ENCODE measurements at places on chromosomes 2 and 18.
A peak's percentile ranks its signal among the peaks of the same experiment; 100 is the strongest.

GRCh38 chr2:79292958-79293315, 133.4 kb upstream of the REG3A start:
- DNase-seq = no peak

- DNase-seq = no peak
Observed at GRCh38 chr18:55525845-55526244, 62.1 kb downstream of the TCF4 start.

DNA sequence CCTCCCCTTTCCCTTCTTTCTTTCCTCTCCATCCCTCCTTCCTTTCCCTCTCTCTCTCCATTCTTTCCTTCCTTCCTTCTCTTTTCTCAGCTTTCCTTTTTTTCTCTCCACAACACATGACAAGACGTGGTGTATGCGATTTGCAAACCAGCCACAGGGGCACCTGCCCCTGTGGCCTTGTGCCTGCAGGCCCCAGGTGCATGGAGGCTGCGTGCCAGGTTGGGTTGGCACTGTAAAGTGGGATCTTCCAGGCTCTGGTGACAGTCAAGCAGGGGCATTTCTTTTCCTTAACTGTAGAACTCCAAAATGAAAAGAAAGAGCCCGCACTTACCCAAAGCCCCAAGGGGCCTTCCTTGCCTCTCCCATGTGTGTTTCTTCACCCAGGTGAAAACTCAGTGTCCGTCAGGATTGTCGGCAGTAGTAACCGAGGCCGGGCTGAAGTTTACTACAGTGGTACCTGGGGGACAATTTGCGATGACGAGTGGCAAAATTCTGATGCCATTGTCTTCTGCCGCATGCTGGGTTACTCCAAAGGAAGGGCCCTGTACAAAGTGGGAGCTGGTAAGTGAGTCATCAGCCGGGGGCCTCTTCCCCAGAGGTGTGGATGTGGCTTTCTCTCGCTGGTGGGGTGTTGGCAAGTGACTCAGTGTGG, 50.9 kb downstream of the MARCO start:
- DNase-seq = no peak

DNA sequence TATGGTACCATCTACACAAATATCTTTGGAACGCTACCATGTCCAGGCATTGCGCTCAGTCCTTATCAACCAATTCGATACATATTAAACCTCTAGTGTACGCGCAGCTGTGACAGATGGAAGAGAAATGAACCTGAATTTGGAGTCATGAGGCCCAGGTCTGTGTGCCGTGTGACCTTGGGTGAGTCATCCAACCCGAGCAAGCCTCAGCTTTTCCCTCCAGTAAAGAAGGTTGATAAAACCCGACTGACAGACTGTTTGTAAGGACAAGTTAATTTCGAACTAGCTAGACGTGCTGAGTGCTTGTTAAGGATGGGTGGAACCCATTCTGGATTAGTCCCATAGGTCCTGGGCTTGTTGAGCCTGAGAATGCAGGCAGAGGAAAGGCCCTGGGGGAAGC, 28.2 kb downstream of the GREB1 start:
- no peak for DNase-seq

DNA sequence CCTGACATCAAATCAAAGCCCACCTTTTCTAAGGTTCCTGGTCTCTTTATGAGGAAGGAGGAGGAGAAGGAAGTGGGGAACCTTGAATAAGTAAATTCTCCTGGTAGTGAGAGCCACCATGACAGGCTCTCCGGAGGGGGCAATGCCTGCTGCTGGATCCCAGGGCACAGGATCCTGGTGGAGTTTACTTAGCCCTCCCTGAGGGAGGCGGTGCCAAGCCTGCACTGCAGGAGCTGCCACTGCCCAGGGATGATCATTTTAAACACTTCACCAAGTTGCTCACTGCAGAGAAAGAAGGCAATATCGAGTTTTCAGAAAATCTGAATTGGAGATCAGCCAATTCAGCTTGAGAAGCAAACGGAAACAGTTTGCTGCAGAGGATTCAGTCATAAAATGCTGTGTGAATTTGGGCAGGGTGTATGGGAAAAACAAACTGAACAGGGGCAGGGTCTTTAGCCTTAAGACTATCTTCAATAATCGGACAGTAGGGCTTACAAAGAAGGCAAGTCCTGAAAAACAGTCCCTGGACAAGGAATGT, 200.7 kb downstream of the RAD51AP2 start:
- DNase-seq = no peak

- DNase-seq = no peak
Observed at GRCh38 chr2:236452238-236452637, 117.4 kb upstream of the ACKR3 start.

- peak; percentile 50 for DNase-seq
Observed at GRCh38 chr18:9803063-9803697, 82.6 kb upstream of the TXNDC2 start.

- peak; percentile 41 for DNase-seq
Observed at GRCh38 chr2:7588295-7588694, 671.1 kb downstream of the RNF144A start.

GRCh38 chr2:121696410-121696930, 40.2 kb downstream of the NIFK start:
- no peak for DNase-seq

GRCh38 chr2:152284398-152284797, 50.6 kb upstream of the FMNL2 start:
- DNase-seq = no peak

DNA sequence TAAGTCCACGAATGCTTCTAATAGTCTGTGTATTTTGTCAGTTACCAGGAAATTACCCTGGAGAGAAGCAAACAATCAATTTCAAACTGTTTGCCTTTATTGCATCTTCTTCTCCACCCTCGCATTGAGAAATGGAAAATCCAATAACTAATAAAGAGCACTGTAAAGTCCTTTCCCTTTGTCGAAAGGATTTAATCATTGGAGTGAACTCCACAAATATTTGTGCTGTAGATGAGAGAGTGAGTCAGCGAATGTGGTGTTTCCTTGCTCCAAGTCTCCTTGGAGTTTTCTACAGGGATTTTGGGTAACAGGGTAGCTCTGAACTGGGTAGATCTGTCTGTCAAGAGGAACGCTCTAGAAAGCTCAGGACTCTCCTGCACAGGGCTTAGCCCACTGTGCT, 240.2 kb downstream of the KCNS3 start:
- DNase-seq = peak; percentile 5

Measured in fibroblast of skin of scalp (primary cell).